ENCODE measurements at places on chromosomes 6 and 20.

DNA sequence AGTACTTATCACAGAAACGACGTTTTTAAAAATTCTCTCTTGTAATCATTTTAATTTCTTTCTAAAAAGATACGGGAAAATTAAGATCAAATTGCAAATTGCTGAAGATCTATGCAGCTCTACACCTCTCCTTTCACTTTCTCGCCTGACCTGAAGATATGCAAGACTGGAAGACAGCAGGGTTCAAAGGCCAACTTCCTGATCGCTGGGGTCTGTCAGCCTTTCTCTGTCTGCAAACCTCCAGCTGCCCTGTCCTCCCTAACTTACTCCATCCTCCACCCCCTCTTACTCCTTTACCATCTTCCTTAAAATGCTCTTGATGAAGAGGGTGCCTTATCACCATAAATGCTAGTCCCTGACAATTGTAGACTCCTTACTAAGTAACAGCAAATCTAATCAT, 63.7 kb downstream of the POPDC3 start:
- DNase-seq, result no peak

DNA sequence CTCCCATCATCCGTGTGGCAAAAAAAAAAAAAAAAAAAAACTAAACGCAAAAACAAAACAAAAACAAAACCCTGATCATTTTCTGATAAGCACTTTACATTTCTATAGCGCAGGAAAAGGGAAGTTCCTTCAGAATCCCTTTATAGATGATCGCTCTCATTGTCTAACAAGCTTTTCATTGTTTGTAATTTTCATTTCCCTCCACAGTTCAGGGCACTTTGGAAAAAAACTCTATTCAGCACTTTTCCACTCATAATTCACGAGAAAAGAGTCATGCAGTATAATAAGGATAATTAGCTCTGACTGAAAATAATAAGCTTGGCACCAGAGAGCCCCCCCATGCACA, 89.4 kb upstream of the ATXN1 start:
- peak; percentile 51 for DNase-seq

GRCh38 chr6:16974387-16974673, 127.5 kb upstream of the STMND1 start:
- no peak for DNase-seq

DNA sequence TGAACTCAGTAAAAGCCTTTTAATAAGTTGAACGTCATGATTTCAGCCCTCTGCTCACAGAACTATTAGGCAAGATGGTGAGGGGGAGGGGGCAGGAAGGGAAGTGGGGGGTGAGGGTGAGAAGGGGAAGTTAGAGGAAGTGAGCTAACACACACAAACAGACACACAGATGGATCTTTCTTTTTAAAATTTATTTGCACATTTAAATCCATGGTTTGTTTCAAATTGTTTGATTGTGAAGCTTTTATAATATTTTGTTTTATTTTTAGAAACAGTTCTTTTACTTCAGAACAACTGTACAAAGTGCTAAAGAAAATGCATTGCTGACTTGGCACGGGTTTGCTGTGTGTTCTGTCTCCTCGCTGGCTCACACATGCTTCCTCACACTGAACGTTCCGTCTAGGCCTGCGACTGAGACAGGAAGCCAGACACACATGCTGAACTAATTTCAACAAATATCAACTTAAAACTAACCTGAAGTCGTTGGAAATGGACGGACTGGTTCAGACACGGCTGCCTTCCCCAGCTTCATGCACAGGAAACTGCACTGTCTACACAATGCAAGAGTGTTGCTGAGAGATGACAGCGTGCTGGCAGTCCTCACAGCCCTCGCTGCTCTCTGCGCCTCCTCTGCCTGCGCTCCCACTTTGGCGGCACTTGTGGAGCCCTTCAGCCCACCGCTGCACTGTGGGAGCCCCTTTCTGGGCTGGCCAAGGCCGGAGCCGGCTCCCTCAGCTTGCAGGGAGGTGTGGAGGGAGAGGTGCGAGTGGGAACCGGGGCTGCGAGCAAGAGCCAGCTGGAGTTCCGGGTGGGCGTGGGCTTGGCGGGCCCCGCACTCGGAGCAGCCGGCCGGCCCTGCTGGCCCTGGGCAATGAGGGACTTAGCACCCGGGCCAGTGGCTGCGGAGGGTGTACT, 8.1 kb upstream of the ZBP1 start:
- DNase-seq, result peak; percentile 93

GRCh38 chr6:45554591-45554990, 176.9 kb upstream of the SUPT3H start:
- peak; percentile 29 for DNase-seq

DNA sequence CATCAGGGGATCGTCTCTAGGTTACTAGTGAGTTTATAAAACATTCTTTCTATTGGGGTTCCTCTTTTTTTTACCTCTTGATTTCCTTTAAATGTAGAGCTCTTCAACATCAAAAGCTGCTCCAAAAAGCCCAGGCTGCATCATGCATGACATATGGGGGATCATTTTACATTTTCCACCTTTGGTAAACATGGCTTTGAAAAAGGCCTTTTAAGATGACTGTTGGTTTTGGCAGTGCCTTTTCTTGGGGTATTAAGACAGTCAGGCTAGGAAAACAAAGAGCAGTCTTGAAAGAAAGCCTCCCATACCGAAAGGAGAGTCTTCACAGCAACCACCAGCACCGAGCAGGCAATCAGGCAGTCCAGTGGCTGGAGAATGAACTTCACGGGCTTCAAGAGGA, 73.2 kb downstream of the NPEPL1 start:
- DNase-seq, result no peak

DNA sequence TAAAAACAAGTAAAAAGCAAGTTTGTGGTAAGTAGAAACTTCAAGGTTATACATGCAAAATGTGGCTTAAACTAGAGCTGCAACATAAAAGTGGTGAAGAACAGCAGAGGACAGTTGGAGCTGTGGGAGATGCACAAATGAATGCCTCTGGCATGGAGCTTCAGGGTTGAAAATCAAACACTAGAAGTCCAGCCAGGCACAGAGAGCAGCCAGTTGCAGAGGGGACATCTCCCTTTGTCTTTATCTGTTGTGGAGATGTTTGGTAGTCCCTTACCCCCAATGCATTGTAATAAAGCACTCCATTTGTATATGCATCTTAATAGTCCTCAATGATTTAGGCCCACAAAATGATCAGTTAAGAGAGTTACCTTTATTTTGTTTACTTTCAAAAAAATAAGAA, 73.1 kb upstream of the C20orf144 start:
- no peak for DNase-seq

DNA sequence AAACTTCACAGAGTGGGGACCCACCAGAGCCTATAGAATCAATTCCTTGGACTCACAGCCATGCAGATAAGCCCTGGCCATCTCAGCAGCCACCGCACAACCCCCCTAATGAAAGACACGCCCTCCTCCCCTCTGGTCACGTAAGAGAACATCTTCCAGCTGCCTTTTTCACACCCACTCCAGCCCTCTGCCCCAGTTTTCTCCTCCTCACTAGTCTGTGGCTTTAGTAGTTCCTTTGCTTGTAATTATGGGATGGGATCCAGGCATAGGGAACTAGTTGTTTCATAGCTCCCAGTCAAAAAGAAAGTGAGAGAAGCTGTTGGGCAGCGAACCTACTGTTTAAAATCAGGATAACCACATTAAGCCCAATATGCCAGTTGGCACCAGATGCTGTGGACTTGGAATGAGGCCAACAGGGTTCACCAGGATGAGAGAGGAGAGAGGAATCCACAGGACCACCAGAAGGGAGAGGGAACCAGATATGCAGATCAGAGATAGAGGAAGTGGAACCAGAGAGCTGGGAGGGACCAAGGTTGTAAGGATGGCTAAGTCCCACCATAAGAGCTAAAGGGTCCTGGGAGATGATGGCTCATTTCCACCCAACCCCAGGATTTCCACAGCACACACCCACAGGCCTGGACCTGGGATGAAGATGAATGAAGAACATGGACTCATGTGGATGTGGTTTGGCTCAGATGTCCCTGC, 9.0 kb upstream of the BTN3A1 start:
- no peak for DNase-seq

All from NB4 (cell line).